SJSA1 (cell line): ENCODE measurements at places on chromosomes 7 and 10. TPM values are rescaled to one million over a fixed set of nuclear protein-coding genes. Genes with fewer than 3 reads are reported as not detected.

The NUTM2D gene
- 1.4 and 2.0 TPM in 2 replicates for total RNA-seq

DNA sequence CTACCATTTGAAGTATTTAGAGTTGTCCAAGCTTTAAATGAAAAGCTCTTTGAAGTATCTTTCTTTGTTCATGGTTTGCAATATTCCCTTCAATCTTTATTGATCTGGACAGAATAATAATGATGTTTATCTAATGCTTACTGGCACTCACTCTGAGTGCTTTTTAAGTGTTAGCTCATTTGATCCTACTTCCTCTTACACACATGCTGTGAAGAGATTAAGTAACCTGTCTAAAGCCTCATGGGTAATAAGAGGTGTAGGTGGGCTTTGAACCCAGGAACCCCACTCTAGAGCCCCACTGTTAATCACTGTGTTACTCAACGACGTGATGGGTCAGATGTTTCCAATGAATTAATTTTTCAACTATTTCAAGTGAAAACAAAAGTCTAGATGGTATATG lies 31.1 kb upstream of the ADD3 start:
- DNase-seq, result no peak

GRCh38 chr10:117086546-117086945 lies 51.5 kb downstream of the VAX1 start:
- no peak for DNase-seq

DNA sequence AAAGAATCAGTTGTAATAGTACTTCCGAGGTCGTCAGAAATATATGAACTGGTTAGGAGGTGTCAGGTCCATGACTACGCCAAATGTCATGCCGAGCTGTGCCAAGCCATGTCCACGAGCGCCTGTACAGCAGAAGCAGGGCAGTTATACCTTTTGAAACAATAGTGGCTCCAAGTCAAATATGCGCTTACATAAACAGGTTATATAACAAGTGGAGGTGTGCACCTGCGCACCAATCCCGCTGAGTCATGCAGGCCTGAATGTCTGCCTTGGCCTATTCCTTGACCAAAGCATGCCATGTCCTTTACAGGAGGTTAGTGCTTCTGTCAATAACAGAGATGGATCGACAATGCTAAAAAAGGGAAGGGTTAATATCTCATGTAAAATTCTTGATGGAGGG lies 21.3 kb upstream of the TRUB1 start:
- DNase-seq, result no peak

- no peak for DNase-seq
Observed at GRCh38 chr7:138417078-138417700, 42.9 kb upstream of the TRIM24 start.

- no peak for DNase-seq
Observed at GRCh38 chr7:116161728-116162127, 48.6 kb upstream of the TES start.

DNA sequence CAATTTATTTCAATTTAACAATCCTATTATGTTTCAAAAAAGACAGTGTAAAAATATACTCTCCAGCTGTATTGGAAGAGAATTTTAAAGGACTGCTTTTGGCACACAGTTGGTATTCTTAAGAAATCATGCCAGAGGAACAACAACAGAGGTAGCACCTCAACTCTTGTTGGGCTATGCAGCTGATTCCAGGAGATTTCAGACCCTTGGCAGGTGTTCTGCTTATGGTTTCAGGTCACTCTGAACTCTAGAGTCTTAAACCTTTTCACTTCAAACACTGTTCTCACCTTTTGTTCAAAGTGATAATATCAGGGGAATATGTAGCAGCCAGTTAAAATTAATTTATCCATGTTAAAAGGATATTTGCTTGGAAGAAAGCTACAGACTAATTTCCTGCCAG lies 160.1 kb downstream of the PFKFB3 start:
- DNase-seq, result no peak
